Placental pericyte (primary cell): ENCODE measurements at places on chromosomes 2 and 18. TPM values are rescaled to one million over a fixed set of nuclear protein-coding genes. Genes with fewer than 3 reads are reported as not detected.

The OR6B2 gene
- total RNA-seq = not detected in 2 replicates

The TNS1 gene
- total RNA-seq = 48.1 and 164 TPM in 2 replicates

The GALM gene
- 18.3 and 18.8 TPM in 2 replicates for total RNA-seq

The SP140L gene
- 13.8 and 24.3 TPM in 2 replicates for total RNA-seq

The RMDN2 gene
- 6.3 and 7.0 TPM in 2 replicates for total RNA-seq

The CYP27C1 gene
- total RNA-seq = not detected in 2 replicates

The TACR1 gene
- 0.29 TPM in 1 of 2 replicates, not detected in the other for total RNA-seq
